ENCODE measurements at places on chromosomes 3 and 15. TPM values are rescaled to one million over a fixed set of nuclear protein-coding genes. Genes with fewer than 3 reads are reported as not detected.

- H3K27me3 ChIP-seq = no peaks in the 10 kb centered on the region
- no peaks in the 10 kb centered on the region for H3K36me3 ChIP-seq
Measured at GRCh38 chr3:8303466-8303865, 198.2 kb upstream of the LMCD1 start.

The SNTN gene
- total RNA-seq = not detected

DNA sequence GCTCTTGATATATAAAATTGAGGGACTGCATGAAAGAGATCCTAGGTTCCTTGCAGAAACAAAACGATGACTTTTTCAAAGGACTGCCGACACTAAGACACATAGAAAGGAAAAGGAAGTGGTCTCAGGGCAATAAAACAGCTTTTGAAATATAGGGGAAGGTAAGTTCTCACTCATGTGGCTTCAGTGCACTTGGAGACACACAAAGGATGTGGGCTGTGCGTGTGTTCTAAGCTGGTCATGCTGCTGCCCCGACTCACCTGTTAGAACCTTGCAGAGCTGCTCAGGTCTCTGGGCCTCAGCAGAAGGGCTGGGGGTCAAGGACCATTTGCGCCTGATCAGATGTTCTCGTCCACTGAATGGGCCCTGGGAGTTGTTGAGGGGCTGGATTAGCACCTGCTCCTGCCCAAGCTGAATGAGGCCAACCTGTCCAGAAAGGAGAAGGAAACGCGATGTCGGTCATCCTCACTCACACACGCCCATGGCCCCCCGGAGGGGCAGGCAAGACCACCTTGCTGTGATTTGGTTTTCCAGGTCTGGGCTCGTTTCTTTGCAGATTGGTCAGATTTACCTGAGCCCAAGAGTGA, 11.1 kb downstream of the ADAMTS17 start:
- H3K4me1 ChIP-seq = no peaks in the 10 kb centered on the region
- H3K27ac ChIP-seq = no peak overlapping the region
- no peak for DNase-seq
- H3K36me3 ChIP-seq = no peaks in the 10 kb centered on the region

The CLRN1 gene
- not detected for total RNA-seq

- H3K27ac ChIP-seq = no peak overlapping the region
- no peaks in the 10 kb centered on the region for H3K4me1 ChIP-seq
- H3K4me3 ChIP-seq = no peak overlapping the region
Measured at GRCh38 chr3:430186-430585, 233.6 kb downstream of the CHL1 start.

The FSIP1 gene
- total RNA-seq = 0.11 TPM

DNA sequence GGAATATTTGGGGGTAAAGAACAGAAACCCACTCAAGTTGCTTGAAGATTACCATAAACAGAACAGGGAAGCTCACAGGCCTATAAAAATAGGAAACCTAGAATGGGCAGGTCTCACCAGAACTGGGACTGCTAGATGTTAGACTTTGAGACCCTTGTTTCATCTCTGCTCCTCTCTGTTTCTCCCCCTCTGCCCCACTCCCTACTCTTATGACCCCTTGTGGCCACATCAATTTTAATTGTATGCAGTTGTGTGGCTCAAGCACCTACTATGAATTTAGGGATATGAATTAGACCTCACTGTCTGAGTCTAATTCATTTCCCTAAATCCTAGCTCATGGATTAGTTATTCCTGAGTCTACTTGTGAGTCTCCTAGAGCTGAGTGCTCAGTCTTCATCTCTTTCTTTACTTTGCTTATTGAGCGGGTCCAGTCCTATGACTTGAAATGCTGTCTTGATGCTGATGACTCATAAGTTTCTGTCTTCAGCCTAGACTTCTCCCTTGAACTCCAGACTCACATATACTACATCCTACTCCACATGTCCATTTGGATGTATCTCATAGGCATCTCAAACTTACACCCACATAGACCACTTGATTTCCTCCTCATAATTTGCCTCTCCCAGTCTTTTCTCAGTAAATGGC, 78.7 kb downstream of the ITPR1 start:
- peaks cover 21% of the 10 kb centered on the region for H3K4me1 ChIP-seq
- no peak overlapping the region for H3K4me3 ChIP-seq
- no peaks in the 10 kb centered on the region for H3K27me3 ChIP-seq

The NMNAT3 gene
- total RNA-seq = 3.1 TPM

The PLD1 gene
- total RNA-seq = 29.9 TPM

The GOLGA6L10 gene
- 0.54 TPM for total RNA-seq

DNA sequence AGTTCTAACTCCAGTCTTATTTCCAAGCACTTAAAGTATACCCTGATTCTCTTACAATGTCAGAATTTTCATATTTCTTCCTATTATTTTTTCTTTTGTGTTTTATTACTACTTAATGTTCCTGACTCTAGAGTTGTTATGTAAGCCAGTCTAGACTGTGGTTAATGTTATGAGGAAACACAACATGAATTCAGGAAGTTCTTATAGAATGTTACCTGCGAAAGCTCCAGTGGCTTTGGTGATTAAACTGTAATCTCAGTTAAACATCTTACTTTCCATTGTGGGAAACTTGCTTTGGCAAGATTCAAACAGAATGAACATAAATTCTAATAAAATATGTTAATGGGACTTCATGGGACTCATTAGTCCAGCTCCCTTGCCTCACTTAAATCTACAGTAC, 36.6 kb upstream of the CHL1 start:
- H3K36me3 ChIP-seq = no peaks in the 10 kb centered on the region
- no peak overlapping the region for H3K4me3 ChIP-seq
- no peak overlapping the region for H3K27ac ChIP-seq
- no peaks in the 10 kb centered on the region for H3K4me1 ChIP-seq
